Left colon (tissue), 2 donors: ENCODE measurements at places on chromosomes 3 and 15.

GRCh38 chr3:172787746-172788145 is 37.2 kb downstream of the ECT2 start:
- DNase-seq = no peak

DNA sequence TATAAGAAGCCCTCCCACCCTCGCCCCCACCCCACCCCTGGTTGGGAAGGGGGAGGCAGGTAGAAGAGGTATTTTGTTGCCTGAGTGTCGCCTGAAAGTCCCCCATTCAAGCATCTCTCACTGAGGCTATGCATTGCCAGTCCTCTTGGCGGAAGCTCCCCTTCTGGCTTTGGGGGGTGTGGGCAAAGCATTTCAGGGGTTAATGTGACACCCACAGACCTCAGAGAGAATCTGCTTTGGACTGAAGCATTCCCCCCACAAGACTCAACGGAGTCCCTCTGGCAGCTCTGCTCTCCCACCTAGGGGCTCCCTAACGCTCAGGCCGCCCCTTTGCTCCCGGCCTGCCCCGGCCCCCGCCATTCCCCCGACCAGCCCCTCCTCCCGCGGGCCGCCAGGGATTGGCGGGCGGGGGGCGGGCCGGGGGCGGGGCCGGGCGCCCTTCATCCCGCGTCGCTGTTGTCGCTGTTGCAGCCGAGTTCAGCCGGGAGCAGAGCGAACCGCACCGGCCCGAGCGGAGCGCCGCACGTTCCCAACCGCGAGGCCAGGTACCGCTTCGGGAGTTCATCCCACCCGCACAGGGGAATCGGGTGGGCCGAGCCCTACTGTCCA is at the start of gene SLC38A3:
Gene SLC38A3, plus strand, starts transcription at position 468 of the 609 bp plus-strand sequence. CDS start 8,929 bp downstream, outside the sequence.
- peak; percentile 12 for DNase-seq

GRCh38 chr3:15221574-15222217 is 15.7 kb downstream of the CAPN7 start:
- no peak for DNase-seq

- no peak for DNase-seq
These were observed 13.3 kb downstream of the EIF3J start for GRCh38 chr15:44550256-44550655.

- no peak for DNase-seq
These were observed 165.5 kb downstream of the ECT2 start for GRCh38 chr3:172915911-172916514.

- DNase-seq = peak; percentile 63
These were observed 521.3 kb upstream of the SEMA6D start for GRCh38 chr15:47196048-47196447.

DNA sequence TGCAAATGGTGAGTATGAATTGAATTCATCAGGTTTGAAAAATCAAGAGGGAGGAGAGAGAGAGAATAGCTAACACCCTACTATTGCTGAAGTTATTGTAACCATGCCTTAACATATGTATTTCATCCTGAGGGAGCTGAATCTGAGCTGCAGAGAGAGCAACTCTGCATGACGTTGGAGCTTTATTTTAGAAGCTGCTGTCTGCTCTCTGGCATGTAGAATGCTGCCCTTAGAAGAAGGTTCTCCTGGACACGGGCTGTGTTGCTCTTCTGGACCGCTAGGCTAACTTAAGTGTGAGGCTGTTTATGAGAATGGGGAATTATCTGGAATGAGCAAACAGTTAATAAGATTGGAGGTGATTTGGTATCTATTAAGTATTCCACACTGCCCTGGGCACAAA is 814.6 kb downstream of the AGBL1 start:
- no peak for DNase-seq

- no peak for DNase-seq
These were observed 67.4 kb downstream of the CBLB start for GRCh38 chr3:105801397-105801796.

GRCh38 chr15:72521682-72522081 is 47.6 kb downstream of the ARIH1 start:
- no peak for DNase-seq

DNA sequence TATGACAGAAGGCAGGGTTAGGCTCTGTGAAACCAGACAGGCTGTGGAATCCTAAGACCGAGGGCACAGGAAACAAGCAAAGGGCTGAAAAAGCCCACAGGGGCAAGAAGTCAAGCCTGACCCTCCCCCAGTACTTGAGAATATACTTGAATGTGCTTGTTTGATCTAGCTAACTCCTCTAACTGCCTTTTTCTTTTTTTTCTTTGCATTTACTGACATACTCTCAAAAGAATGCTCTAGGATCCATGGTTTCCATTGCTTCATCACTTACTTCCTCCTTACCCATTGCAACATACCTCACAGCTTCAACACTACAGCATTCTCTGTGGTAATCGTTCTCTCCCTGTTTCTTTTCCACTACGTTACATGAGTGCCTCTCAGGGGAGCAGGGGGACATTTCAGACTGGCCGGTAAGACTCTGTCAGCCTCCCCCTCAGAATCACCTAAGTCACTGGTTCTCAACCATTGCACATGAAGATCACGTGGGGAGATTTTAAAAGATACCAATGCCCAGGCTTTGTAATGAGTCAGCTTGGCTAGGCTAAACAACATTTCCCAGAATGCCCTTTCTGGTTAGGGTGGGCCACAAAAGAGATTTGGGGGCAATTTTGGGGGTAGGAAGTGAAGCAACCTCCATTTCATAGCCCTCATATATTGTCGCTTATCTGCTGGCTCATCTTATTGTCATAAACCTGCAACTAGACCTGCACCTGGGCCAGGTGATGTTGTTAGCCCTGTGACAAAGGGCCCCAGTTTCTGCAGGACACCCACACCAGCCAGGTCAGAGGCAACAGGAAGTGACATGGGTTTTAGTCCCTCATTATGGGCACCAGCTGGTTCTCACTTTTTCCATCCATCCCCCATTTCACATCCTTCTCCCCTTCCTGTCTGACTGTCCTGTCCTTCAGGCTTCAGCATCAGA is 24.6 kb upstream of the RSL24D1 start:
- no peak for DNase-seq

GRCh38 chr3:167941234-167941995 is 154.3 kb downstream of the GOLIM4 start:
- no peak for DNase-seq

- DNase-seq = no peak
These were observed 171.5 kb downstream of the IL5RA start for GRCh38 chr3:2938711-2939110.

- DNase-seq = no peak
These were observed 18.7 kb downstream of the ZNF148 start for GRCh38 chr3:125356140-125357026.

- no peak for DNase-seq
These were observed 35.5 kb downstream of the LEO1 start for GRCh38 chr15:51936105-51936478.

DNA sequence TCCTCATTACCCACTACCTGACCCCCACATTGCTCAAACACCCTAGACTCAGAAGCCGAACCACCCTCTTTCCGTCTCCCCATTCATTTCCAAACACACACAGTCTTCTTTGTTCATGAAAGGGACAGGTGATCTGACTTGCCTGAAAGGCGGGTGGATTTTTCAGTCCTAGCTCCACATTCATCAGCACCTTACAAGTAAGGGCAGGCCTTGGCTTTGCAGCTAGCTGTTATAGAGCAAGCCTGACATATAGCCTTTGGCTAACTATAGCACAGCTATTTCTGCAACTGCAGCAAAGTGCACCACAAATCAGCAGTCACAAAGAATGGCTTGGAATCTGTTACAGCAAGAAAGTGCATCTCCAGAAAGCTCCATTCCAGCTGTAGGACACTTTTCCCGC is 139.8 kb downstream of the XXYLT1 start:
- DNase-seq = no peak

GRCh38 chr3:185325946-185326791 is 36.8 kb upstream of the MAP3K13 start:
- DNase-seq = no peak

GRCh38 chr15:31329640-31330010 is 3.0 kb downstream of the KLF13 start:
- no peak for DNase-seq

- DNase-seq = peak; percentile 17
These were observed 150.2 kb downstream of the DNAJB8 start for GRCh38 chr3:128316481-128316891.

GRCh38 chr15:62306851-62307504 is 141.9 kb upstream of the C2CD4B start:
- DNase-seq = peak; percentile 56

DNA sequence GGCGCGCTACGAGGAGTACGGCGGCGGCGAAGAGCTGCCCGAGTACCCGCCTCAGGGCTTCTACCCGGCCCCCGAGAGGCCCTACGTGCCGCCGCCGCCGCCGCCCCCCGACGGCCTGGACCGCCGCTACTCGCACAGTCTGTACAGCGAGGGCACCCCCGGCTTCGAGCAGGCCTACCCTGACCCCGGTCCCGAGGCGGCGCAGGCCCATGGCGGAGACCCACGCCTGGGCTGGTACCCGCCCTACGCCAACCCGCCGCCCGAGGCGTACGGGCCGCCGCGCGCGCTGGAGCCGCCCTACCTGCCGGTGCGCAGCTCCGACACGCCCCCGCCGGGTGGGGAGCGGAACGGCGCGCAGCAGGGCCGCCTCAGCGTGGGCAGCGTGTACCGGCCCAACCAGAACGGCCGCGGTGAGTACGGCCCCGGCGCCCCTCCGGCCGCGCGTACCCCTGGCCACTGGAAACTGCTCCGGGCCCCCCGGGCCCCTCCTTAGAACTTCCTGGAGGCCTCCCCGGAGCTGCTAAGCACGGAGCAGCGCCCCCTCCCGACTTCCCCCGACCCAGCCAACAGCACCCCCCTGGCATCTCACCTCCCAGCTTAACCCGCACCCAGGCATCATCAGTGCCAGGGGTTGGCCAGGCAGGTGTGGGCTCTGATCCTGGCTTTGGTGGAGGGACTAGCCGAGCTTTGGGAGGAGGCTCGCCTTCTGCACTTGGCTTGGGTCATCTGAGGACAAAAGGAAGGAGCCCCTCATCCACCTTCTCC is 1.4 kb downstream of the LOXL1 start:
- DNase-seq = peak; percentile 59
